ENCODE measurements at places on chromosomes 3 and 15. TPM values are rescaled to one million over a fixed set of nuclear protein-coding genes. Genes with fewer than 3 reads are reported as not detected.

Gene CCR8
- total RNA-seq: not detected

Gene LTF
- 190 TPM for total RNA-seq

- DNase-seq: no peak
These were observed 611.9 kb upstream of the CCDC54 start for GRCh38 chr3:106765342-106765741.

Gene FILIP1L
- total RNA-seq: 23.7 TPM

GRCh38 chr15:38225381-38225780 is 27.3 kb upstream of the SPRED1 start:
- DNase-seq: no peak

GRCh38 chr3:25038922-25039321 is 389.1 kb upstream of the RARB start:
- no peak for DNase-seq

GRCh38 chr3:177776661-177777101 is 579.4 kb upstream of the TBL1XR1 start:
- no peak for DNase-seq

Gene ACAP2
- 60.0 TPM for total RNA-seq

Gene MYRIP
- total RNA-seq: 2.3 TPM

DNA sequence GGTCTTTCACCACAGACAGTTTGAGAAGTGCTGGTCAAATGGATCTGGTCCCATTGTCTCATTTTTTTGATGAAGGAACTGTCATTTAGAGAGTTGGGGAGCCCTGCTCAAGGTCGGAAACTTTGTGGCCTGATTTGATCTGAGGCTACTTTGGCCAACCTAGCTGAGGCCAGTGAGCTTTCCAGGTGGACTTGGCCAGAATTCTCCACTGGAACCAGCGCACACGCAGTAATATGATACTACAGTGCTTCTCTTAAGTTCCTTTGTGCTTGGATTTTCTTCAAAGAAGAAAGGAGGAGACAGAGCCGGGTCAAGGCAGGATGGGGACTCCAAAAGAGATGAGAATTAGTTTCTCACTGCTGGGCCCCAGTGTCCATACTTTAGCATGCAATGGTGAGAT is 50.5 kb downstream of the CCNB2 start:
- DNase-seq: no peak

Gene CTNNB1
- 617 TPM for total RNA-seq

Gene SPESP1
- 7.9 TPM for total RNA-seq

DNA sequence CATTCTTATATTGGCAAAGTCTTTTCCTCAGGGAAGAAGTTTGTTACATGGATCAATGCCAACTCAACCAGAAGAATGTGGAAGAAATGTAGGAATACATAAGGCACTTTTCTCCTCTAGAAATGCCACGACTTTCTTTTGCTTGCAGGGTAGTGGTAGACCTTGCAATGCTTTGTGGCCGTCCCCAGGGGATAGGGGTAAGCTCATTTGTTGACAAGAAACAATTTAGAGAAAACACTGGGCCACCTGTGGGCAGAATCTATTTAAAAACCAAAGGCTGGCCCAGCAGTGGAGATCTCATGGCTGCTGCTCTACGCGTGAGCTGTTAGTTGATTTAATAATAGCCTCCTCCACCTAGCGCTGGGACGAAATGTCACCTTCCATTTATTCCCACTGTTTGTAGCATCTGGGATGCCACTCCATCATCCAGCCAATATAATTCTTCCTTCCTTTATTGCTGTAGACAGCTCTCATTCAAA is 64.6 kb upstream of the PFN2 start:
- no peak for DNase-seq

- no peak for DNase-seq
These were observed 574 bp downstream of the NGRN start for GRCh38 chr15:90266061-90266431.

GRCh38 chr3:196232154-196232881 is 16.0 kb downstream of the SLC51A start:
- DNase-seq: no peak

DNA sequence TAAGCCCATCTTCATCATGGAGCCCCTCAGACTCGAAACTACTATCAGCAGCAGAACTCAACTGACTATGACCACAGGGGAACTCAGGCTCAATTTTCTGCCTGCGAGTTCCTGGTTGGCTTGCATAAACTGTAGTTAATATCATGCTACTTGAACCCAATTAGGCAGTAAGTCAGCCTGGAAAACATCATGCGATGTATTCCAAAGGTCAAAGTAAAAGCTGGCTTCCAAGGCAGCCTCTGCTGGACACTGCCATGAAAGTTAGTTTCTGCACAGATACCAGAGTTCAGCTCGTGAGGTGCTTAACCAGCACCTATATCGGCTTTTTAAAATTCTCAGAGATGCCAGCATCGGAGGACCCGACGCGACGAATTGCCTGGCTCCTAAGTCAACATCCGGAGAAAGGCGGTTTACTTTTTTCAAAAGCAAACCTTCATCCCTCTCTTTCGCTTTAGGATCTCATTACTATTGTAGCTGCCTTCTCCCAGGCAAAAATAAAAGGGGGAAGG is 3.8 kb downstream of the ANP32A start:
- DNase-seq: no peak

Gene GOLGA6L6
- not detected for total RNA-seq

Gene UCN2
- total RNA-seq: not detected

Measured in breast epithelium (tissue), 4 donors.